ENCODE measurements at places on chromosomes 7 and 10.

DNA sequence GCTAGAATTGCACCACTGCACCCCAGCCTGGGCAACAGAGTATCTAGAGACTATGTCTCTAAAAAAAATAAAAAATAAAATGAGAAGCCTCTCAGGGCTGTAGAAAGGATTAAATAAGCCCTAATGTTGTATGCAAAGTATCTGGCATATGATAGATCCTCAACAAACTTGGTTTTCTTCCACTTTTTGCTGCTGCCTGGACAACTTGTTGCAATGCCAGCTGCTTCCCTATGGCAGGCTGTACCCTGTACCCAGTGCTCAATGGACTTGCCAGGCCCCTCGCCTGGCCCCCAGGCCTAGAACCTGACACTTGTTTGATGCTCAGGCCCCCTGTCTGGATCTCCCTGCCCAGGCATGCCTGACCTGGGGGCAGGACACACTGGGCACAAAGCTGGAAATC, 28.5 kb upstream of the CDH23 start:
- DNase-seq, result no peak

GRCh38 chr7:135924302-135924701, 52.9 kb downstream of the MTPN start:
- no peak for DNase-seq

GRCh38 chr7:45073786-45074527, 14.8 kb downstream of the NACAD start:
- DNase-seq, result no peak

DNA sequence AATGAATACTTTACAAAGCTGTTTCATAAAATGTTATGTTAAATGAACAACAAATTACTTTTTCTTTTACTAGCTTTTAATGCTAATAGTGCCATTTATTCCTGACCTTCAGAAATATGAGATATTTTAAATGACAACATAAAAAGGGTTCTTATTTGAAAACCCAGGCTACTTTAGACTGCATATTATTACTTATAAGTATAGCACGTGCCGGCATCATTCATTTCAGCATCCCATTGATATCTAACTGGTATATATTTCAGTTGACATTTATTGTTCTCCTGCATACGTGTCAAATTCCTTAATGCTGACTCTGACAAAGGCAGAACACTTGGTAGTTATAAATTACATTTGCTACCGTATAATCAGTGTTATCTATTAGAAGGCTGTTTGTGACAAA, 35.3 kb downstream of the PNLIPRP2 start:
- DNase-seq, result no peak

DNA sequence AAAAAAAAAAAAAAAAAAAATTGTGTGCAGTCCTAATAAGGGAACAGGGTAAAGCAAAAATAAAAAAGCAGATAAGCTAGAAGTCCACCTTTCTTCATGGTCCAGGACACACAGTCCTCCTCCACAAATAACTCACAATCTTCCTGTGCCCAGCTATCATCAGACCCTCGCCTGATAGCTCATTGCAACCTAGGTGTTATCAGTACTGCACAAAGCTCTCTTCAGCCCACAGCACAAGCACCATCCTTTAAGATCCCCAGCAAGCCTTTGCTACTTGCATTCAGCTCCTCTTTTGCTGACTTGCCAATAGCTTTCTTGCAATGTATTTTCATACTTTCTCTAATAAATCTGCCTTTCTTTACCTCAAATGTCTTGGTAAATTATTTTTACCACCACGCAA, 5.0 kb downstream of the NDUFA5 start:
- no peak for DNase-seq

DNA sequence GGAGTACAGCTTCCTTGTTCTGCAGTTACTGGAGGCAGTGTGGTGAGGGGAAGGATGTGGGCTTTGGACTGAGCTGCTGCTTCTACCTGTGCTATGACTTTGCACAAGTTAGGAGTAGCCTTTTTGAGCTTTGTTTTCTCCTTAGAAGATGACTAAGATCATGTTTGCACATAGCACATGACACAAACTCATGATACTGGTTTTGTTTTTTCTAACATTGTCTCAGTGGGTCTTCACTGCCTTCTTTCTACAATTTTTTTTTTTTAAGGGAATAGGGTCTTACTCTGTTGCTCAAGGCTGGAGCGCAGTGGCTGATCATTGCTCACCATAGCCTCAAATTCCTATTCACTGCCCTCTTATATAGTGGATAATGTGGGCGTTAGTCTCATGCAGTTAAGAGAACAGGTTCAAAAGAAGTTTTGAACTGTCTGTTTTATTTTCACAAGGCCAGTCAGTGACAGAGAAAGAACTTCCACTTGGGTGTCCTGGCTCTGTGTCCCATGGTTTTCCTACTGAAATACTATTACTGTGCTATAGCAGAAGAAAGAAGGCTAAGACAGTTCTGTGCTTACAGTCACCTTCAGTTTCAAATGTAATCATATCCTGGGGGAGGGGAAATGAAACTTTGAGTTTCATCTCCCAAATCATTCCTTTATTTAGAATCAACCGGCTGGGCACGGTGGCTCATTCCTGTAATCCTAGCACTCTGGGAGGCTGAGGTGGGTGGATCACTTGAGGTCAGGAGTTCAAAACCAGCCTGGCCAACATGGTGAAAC, 72.0 kb downstream of the KAT6B start:
- DNase-seq, result no peak

DNA sequence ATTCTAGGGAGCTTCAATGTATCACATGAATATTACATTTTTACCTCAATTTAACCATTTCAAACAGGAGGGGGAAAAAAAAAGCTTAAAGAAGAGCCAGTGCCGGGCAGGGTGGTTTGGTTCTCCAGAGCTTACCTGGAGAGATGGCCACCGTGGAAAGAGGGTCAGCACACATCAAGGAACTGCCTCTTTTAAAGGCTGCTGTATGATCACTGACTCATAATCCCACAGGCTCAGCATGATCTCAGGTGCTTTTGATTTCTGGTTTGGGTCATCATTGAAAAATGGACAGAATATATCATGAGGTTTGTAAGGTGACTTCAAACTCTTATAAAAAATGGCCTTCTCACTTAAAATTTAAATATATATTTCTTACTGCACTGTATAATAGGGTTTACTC, 67.5 kb upstream of the MDFIC start:
- no peak for DNase-seq

DNA sequence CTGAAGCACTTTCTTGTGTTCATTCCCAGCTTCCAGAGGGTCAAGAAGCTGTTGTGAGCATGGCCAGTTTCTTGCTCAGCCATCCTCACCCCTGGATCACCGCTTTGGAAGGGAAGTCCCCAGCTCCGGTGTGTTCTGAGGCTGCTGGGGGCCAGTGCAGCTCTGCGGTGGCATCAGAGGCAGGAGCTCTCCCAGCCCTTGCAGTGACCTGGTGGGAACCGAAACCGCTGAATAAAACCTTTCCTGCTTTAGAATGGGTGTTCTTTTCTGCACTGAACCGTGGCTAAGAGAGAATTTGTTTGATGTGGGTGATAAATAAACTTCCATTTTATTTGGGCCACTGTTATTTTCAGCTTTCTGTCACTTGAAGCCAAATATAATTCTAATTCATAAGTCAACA, 450.9 kb upstream of the VSTM2A start:
- DNase-seq, result no peak

DNA sequence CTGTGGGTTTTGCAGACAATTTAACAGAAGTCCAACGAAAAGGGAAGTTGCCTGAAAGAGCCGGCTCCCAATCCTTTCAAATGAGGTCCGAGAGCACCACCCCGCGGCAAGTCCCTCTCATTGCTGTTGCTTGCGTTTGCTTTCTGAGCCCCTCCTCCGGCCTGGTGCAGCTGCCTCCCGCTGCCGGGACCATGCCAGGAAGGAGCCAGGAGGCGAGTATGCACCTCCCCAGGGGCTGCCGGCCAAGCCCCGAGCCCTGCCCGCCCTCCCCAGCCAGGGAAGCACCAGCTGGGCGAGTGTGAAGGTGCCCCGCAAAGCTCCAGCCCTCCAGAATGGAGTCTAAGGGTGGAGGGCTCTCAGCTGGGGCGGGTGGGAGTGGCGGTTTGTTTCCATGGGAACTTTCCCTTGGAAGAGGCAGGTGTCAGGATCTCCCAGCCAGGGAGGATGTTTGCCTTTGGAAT, 25.8 kb upstream of the PPP2R2D start:
- DNase-seq, result peak; percentile 42

GRCh38 chr7:20305726-20306125, 25.0 kb upstream of the ITGB8 start:
- DNase-seq, result no peak

DNA sequence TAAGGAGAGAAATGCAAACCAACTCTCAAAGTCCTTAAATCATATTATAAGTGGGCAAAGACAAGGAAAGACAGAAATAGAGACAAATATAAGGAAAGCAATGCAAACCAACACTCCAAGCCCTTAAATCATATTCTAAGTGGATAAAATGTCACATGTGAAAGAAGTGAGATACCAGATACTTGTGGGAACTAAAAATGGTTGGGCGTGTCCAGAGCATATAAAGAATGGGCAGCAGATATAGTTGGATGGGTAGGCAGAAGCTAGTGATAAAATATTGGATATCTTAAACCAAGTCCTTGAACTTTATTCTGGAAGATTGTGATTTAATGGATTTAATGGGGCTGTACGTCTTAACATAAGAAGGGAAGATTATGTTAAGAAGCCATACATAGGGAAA, 1065.2 kb upstream of the C7orf33 start:
- no peak for DNase-seq

DNA sequence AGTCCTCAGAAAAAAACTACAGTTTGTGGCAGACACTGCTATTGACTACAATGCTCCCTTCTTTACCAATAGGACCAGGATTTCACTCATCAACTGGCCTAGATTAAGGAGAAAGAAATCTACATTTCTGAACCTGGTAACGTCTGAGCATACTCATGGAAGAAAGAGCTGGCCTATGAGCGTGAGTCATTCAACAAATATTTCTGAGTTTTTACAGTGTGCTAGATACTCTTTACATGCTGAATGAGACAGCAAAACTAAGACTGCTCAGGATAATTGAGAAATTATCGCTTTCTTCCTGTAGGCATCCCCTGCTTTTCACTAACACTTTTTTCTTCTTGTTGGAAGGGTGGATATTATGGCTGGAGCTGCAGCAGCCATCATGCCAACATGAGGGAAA, 609.7 kb downstream of the TNS3 start:
- peak; percentile 48 for DNase-seq

- DNase-seq, result peak; percentile 30
These were observed 292.9 kb upstream of the PITRM1 start for GRCh38 chr10:3465406-3465891.

DNA sequence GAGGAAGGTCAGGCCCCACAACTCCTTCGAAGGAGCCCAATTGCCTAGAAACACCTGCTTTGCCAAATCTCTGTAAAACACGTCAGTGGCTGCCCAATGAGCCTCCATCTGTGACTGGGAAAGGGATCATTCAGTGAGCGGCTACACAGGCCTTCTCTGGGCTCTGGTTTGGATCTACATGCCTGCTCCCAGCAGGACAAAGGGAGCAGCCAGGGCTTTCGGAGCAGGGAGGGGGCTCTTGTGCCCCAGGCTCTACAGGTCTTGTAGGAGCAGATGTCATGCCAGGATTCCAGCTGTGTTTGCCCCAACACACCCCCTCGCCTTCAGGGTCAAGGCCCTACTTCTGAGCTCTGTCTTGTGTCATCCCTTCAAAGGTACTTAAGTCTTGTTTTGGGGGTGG, 73.5 kb downstream of the CLEC2L start:
- DNase-seq, result no peak

DNA sequence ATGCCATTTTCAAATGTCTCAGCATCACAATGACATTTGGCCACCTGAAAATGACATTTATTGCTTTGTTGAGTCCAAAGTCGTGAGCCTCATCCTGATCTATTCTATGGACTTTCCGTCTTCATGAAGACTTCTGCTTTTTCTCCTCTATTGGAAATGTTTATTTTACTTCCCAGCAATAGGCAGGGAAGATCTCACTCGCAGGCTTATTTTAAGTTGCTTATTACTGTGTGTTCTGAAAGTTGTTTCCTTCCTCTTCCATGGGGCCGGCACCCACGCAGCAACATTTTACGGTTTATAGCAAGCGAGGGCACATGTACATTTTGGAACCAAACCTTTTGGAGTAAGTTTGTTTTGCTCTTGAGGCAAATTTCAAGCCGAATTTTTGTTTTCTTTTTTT, 221.0 kb upstream of the KLF6 start:
- DNase-seq, result no peak

GRCh38 chr7:127266047-127266446, 13.3 kb upstream of the GRM8 start:
- DNase-seq, result no peak

GRCh38 chr7:45691155-45691656, 117.0 kb downstream of the ADCY1 start:
- DNase-seq, result no peak

DNA sequence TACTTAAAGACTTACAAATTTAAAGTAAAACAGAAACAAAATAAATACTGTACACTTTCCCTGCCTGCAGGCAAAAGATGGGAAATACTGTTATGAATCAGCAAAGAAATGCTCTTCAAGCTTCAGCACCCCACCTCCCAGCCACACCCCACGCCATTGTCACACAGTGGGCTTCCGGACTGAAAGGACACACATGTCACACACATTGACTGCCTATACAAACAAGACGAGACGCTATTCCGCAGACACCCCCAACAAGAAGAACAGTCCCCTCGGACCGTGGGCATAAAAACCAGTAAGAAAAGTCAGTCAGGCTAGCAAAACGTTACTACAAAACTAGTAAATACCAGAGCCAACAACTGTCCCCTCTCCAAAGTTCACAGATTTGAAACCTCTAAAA, 22.2 kb upstream of the PARP12 start:
- DNase-seq, result no peak

GRCh38 chr10:57898231-57898630, 369.5 kb downstream of the IPMK start:
- no peak for DNase-seq

GRCh38 chr7:47690902-47691558, 109.1 kb upstream of the TNS3 start:
- DNase-seq, result peak; percentile 41

DNA sequence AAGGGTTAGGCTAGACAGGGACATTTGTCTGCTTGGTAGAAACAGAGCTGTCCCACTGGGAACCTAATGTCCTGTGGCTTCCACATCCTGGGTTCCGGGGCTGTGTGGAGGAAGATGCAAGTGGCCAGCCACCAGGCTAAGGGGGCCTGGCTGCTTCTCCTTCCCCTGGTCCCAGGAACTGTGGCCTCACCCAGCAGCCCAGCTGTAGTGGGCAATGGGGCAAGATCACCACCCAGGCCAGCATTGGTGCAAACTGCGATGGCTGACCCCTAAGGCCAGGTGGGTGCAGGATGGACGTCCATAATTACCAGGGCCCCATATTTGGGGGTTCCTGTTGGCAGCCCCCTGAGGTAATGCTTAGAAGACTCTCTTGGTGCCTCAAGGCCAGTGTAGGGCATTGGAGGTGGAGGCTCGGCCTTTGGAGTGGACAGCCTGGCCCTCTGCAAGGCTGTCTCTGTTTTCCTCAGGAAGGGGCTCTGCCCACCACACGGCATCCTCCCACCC, 226.7 kb downstream of the TCF7L2 start:
- DNase-seq, result no peak

All from SJSA1 (cell line).